ENCODE measurements at places on chromosomes 6 and 20. TPM values are rescaled to one million over a fixed set of nuclear protein-coding genes. Genes with fewer than 3 reads are reported as not detected.
A peak's percentile ranks its signal among the peaks of the same experiment; 100 is the strongest.

DNA sequence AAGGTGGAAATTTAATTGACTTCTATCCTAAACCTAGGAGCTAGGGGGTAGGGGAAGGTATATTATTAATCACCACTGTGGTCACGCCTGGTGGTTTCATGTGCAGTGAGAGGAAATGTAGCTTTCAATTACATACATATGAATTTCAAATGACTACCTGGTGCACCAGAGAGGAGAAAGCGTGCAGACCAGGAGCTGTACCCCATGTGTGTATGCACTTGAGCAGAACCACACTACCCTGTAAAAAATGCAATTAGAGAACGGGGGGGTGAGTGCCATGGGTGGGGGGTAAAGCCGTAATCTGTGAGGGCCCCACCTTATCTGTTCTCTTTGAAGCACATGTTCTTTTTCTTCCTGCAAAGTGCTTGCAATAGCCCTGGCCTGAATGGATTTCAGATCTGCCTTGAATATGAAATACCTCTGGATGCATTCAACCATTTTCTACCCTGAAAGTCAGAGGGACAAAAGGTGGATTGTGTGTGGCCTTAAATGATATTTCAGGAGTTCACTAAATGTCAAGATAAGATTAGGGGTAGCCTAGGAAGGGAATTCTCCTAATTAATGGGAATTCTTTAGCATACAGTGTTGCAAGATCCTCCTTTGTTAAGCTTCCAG, 30.9 kb upstream of the EDN3 start:
- H3K4me3 ChIP-seq, result no peak overlapping the region
- H3K4me1 ChIP-seq, result peaks cover 27% of the 10 kb centered on the region
- H3K27me3 ChIP-seq, result peaks cover 46% of the 10 kb centered on the region
- peak; percentile 64 for DNase-seq
- H3K27ac ChIP-seq, result no peak overlapping the region

DNA sequence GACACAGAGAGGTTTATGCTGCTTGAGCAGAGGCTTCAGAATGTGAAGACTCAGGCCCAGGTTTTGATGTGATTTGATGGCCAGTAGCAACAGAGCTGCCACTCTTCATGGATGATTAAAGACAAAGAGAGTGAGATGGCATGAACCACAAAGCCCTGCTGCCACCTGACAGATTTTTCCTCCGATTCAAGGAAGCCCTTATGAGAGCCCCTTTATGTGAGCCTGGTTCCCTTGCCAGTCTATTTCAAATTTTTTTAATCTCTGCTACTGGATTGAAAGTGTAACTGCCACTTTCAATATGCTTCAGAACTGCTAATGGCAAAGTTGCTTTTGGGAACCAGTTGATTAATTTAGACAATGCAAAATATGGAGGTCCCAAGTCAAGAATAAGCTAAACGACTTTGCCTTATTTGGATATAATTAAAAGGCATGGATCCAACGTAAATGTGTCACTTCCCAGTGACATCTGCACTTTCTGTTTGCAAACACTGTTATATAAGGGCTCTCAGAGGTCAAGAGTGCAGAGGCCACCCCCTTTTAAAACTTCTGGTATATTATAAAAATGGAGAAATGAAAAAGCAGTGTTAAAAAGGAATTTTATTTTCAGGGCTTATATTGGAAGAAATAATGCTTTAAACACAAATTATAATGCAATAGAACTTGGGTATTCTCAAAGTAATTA, 238.9 kb upstream of the FLRT3 start:
- no peaks in the 10 kb centered on the region for H3K27me3 ChIP-seq
- H3K4me1 ChIP-seq, result no peaks in the 10 kb centered on the region
- no peak overlapping the region for H3K4me3 ChIP-seq
- no peak for DNase-seq

DNA sequence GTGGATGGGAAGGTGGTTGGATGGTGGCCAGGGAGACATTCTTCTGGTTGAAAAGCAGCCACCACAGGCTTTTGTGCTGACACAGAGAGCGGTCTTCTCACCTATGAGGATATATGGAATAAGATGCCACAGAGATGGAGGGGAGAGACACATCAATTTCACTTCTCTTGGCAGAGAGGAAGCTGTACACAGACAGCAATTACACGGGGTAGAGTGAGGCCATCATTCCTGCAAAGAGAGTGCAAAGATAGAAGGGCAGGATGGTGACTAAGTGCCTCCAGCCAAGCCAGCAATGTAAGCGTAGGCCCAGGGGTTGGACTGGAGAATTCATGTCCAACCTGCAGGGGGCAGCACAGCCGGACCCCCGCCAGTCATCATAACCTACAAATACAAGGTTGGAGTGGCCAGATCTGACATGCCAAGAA, 56.4 kb downstream of the NRN1 start:
- no peaks in the 10 kb centered on the region for H3K36me3 ChIP-seq
- H3K27me3 ChIP-seq, result peaks cover 44% of the 10 kb centered on the region
- H3K27ac ChIP-seq, result no peak overlapping the region
- no peak overlapping the region for H3K4me3 ChIP-seq

- peaks cover 50% of the 10 kb centered on the region for H3K4me1 ChIP-seq
- peak overlapping the region; percentile 77 for H3K4me3 ChIP-seq
- peaks cover 3% of the 10 kb centered on the region for H3K27me3 ChIP-seq
- H3K27ac ChIP-seq, result peak overlapping the region; percentile 89
- DNase-seq, result no peak
Measured at GRCh38 chr20:25055711-25056495, 2.0 kb downstream of the ACSS1 start.

The HUS1B gene
- total RNA-seq, result 1.9 TPM

The SNRNP48 gene
- 15.1 TPM for total RNA-seq

The MOG gene
- total RNA-seq, result not detected

DNA sequence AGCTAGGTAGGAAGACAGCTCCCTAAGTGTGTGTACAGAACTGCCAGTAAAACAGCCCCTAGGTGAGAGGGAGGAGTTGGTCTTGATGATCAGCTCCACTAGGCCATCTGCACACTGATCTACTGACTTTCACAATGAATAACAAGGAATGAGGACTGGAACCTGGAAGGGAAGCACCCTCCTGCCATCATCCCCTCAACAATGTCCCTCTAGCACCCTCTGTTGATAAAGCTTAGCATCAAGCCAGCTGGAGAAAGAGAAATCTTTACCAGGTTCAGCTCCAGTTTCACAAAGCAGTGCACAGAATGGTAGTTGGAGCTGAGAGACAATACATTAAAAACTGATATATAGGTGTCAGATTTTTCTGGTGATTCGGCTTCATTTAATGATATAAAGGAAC, 57.2 kb upstream of the IRAK1BP1 start:
- H3K27ac ChIP-seq, result no peak overlapping the region
- H3K36me3 ChIP-seq, result no peaks in the 10 kb centered on the region
- H3K4me3 ChIP-seq, result no peak overlapping the region
- H3K4me1 ChIP-seq, result no peaks in the 10 kb centered on the region
- DNase-seq, result no peak

- no peak for DNase-seq
- peaks cover 76% of the 10 kb centered on the region for H3K4me1 ChIP-seq
- H3K4me3 ChIP-seq, result peak overlapping the region; percentile 90
- H3K27me3 ChIP-seq, result no peaks in the 10 kb centered on the region
- peaks cover 44% of the 10 kb centered on the region for H3K36me3 ChIP-seq
Measured at GRCh38 chr6:33317419-33317668, 200 bp downstream of the ZBTB22 start.

The NOP56 gene
- total RNA-seq, result 469 TPM

The KIF25 gene
- total RNA-seq, result not detected

The SPATA25 gene
- total RNA-seq, result 0.55 TPM

DNA sequence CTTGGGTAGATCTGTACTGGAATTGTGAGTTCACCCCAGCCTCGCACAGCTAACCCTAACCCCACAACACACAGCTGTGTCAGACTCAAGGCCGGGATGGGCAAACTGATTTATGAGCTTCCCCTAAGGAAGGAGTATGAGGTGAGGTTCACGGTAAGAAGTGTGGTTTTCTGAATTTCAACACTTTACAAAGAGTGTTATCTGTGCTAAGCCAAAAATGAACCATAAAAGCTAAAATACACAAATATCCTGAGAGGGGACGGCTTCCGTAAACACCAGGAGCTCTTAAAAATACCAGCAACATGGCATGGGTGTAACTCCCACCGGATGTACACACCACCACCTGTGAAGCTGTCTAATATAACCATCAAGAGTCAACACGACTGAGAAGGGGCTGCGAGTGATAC, 101.2 kb downstream of the ATP9A start:
- H3K4me3 ChIP-seq, result no peak overlapping the region
- peaks cover 24% of the 10 kb centered on the region for H3K27me3 ChIP-seq
- no peaks in the 10 kb centered on the region for H3K36me3 ChIP-seq
- DNase-seq, result no peak
- peaks cover 10% of the 10 kb centered on the region for H3K4me1 ChIP-seq
- no peak overlapping the region for H3K27ac ChIP-seq

The LTV1 gene
- total RNA-seq, result 22.5 TPM

DNA sequence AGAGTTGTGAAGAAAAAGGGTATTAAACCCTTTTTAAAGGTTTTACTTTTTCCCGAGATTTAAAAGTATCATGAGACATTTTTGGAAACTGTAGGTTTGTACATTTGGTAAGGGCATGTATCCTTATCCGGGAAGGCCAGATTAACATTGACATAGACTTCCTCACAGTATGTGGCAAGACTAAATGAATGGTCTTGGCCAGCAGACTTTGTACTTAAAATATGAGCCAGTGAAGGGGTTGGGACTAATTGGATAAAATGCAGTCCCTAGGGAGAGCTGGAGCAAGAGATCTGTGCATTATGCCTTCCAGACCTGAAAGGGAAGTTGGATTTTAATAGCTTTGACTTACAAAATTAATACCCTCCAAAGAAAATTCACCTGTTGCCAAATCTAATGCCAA, 60.4 kb upstream of the CCN2 start:
- no peak overlapping the region for H3K4me3 ChIP-seq
- no peak overlapping the region for H3K27ac ChIP-seq
- no peaks in the 10 kb centered on the region for H3K4me1 ChIP-seq
- no peaks in the 10 kb centered on the region for H3K27me3 ChIP-seq
- DNase-seq, result no peak

The ZBTB12 gene
- total RNA-seq, result 1.5 TPM

DNA sequence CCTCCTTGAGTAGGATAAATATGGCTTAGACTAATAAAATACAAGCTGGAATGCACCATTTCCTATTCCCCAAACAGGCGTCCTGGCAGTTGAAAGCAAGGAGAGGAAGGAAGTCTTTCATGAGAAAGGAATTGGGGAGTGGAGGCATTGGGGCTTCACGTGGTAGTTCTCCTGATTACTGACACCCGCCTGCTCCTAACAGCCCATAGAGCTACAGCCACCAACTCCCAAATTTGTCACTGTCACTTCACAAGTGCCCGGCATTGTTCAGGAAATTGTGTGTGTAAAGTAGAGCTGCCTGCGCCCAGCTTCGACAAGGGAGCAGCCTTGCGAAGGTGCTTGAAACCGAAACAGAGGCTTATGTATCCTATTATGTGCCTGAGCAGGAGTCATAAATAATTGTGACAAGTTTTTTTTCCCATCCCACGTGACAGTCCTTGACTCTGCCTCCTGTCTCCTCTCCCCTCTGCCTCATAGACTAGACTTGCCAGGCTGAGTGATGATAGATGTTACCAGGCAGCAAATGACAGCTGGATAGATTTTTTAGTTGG, 301.7 kb upstream of the ZFP64 start:
- no peak overlapping the region for H3K4me3 ChIP-seq
- H3K4me1 ChIP-seq, result peaks cover 5% of the 10 kb centered on the region
- DNase-seq, result no peak
- no peak overlapping the region for H3K27ac ChIP-seq
- H3K36me3 ChIP-seq, result no peaks in the 10 kb centered on the region

- no peak overlapping the region for H3K4me3 ChIP-seq
- H3K4me1 ChIP-seq, result peaks cover 2% of the 10 kb centered on the region
Measured at GRCh38 chr20:6061544-6061943, 7.7 kb upstream of the LRRN4 start.

GRCh38 chr20:33337531-33338165, 54.6 kb downstream of the BPIFB1 start:
- H3K4me3 ChIP-seq, result no peak overlapping the region
- peaks cover 2% of the 10 kb centered on the region for H3K4me1 ChIP-seq
- H3K27me3 ChIP-seq, result peaks cover 4% of the 10 kb centered on the region
- H3K36me3 ChIP-seq, result no peaks in the 10 kb centered on the region
- H3K27ac ChIP-seq, result no peak overlapping the region

The PM20D2 gene
- 13.1 TPM for total RNA-seq

All from activated CD8-positive, alpha-beta memory T cell treated with anti-CD3 and anti-CD28 coated beads, Interleukin-2, amount 10 ng/mL, durations not matched to agents 7 days and 5 days (primary cell).